ENCODE measurements at places on chromosomes 12 and 14.

GRCh38 chr14:84041421-84041820, 1488.5 kb upstream of the FLRT2 start:
- DNase-seq, result no peak

GRCh38 chr14:101174980-101175606, 271.6 kb upstream of the RTL1 start:
- DNase-seq, result no peak

GRCh38 chr12:113006641-113007040, 28.3 kb downstream of the OAS2 start:
- no peak for DNase-seq

DNA sequence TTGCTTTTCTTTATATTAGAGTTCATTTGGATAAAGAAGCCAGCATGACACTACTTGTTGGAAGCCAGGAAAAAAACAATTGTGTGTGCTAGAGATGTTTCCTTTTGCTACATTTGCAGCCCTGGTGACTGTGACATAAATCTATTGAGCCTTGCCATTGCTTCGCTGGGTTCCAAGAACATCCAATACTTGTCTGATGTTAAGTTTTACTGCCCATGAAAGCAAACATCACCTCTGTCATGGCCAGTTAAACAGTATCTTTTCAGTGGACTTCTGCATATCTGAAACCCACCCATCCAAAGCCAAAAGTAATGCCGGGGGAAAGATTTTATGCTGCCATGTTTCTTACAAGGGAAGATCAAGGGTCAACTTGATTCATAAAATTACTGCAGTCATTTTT, 184.0 kb downstream of the MSRB3 start:
- DNase-seq, result no peak

- peak; percentile 71 for DNase-seq
Observed at GRCh38 chr12:49750027-49750995, 9.0 kb downstream of the TMBIM6 start.

DNA sequence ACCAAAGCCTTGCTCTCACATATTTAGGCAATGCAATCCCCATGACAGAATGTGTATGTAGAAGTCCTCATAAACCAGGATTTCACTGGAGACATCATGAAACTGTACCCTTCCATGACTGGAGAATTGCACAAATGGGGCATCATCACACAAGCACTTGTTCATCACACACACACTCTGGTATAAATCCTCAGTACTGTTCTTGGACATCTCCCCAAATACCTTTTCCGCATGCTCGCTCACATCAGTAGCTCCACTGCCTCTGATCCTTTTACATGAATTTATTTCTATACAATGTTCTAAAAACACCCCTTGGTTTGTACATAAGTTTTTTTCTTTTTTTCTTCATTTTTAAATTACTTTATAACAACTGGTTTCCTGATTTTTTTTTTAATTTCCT, 3.3 kb upstream of the ING4 start:
- no peak for DNase-seq

DNA sequence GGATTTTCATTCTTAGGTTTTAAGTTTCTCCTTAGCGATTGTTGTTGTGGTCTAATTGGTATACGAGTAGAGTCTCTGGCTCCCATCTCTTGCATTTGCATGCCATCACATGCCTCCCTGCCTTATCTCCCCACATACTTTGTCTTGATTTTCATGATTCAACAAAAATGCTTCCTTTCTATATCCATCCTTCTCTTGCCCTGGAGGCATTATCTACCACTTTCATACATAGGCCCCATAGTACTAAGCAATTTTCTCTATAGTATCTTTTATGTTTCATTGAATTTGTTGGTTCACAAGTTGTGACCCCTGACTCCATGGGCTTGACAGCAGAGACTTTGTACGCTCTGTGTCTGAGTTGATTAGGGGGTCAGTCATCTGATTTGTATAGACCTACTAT, 226.1 kb downstream of the ACSS3 start:
- no peak for DNase-seq

Data from stimulated activated CD4-positive, alpha-beta T cell treated with anti-CD3 and anti-CD28 coated beads, Interleukin-4, amount 100 ng/mL, for 24 hours (primary cell).